ENCODE measurements at places on chromosomes 1 and 21.

DNA sequence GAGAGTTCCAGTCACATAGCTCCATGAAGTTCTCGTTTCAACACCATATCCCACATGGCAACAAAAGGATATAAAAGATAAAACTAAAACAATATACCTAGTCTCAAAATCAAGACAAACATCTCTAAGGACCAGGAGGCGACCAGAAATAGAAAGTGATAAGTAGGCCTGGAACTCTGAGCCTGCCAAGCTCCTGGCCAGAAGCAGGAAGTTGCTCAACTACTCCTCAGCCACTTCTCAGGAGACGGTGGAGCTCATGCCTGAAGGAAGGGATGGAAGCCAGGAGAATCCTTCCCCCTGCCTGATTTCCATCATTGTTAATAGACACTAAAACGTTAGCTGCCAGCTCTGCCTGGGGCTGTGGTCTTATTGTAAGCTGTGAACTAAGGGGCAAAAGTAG is 94.7 kb downstream of the DISP1 start:
- DNase-seq, result peak; percentile 66

DNA sequence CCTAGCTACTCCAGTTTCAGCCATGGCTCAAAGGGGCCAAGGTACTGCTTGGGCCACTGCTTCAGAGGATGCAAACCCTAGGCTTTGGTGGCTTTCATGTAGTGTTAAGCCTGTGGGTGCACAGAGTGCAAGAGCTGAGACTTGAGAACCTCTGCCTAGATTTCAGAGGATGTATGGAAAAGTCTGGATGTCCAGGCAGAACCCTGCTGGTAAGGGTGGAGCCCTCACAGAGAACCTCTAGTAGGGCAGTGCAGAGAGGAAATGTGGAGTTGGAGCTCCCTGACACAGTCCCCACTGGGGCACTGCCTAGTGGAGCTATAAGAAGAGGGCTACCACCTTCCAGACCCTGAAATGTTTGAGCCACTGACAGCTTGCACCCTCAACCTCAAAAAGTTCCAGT is 16.2 kb downstream of the RIIAD1 start:
- no peak for DNase-seq

DNA sequence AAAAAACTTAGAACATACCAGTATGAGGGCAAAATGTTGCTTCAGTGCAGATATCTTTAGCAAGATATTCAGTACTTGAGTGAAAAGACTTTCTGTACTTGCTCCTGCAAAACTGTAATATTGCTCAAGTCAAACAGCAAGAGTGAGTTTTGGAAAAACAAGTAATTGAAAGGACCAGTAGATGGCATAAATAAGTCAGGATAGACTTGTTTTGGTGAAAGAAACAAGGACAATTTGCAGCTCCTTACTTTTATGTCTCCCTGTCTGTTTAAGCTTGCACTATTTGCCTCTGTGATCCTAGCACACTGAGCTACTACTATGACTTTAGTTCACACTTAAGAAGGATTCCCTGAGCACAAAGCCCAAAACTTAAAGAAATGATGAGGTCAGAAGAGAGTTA is 39.1 kb downstream of the IFI44 start:
- peak; percentile 76 for DNase-seq

GRCh38 chr1:109263234-109263596 is 13.9 kb downstream of the CELSR2 start:
- no peak for DNase-seq

DNA sequence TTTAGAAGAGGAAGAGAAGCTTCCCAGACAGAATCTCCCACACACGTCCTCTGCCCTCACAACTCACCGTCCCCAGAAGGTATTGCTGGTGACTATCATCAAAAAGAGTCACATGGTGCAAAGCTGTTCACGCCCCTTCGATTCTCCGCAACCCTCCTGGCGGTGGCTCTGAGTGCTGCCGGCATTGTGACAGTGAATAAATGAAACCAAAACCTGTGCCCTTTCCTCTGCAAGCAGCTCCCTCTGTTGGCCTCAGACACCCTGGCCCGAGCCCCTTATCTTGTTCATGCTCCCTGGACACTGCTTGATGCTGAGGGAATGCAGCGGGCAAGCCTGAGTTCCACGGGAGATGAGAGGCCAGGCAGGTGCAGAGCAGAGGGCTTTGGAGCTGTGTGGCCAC is 510.3 kb downstream of the NPHP4 start:
- DNase-seq, result no peak

- DNase-seq, result no peak
Measured at GRCh38 chr1:7315316-7315715, 455.8 kb upstream of the VAMP3 start.
